CD4-positive, alpha-beta T cell treated with Interleukin-15 for 4 hours (primary cell): ENCODE measurements at places on chromosomes 16 and 17.
A peak's percentile ranks its signal among the peaks of the same experiment; 100 is the strongest.

DNA sequence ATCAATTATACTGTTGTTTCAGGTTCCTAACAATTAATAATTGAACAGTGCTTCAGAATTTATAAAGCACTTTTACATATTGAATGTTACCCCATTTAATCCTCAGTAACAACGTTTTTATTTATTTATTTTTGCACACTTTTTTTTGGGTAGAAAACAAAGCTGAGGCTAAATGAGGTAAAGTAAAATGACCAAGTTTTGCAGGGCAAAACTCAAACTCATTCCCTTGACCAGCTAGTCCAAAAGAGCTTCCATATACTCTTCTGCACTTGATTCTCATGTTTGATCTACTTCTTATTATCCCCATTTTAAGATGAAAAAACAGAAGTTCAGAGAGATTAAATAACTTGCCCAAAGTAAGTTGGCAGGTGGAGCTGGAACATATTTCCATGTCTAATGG lies 81.1 kb upstream of the NACA2 start:
- DNase-seq: no peak

GRCh38 chr17:77999413-78000173 lies 41.1 kb downstream of the TNRC6C start:
- peak; percentile 3 for DNase-seq

DNA sequence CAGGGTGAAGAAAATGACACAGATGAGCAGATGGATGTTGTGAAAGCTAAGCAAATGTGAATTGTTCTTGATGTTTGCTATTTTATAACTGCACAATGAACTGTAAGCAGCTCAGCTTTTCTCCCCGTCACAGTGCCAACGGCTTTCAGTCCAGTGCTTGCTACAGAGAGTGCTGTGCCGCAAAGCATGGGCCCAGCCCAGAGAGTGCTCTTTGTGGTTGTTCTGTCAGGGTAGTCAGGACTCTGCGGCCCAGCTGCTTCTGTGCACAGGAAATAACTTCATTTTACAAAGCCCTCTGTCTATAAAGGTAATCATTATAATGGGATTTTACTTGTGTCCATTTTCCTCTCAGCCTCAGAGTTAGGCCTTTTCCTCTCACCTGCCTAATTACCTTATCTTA lies 39.1 kb downstream of the CDRT15 start:
- peak; percentile 45 for DNase-seq

DNA sequence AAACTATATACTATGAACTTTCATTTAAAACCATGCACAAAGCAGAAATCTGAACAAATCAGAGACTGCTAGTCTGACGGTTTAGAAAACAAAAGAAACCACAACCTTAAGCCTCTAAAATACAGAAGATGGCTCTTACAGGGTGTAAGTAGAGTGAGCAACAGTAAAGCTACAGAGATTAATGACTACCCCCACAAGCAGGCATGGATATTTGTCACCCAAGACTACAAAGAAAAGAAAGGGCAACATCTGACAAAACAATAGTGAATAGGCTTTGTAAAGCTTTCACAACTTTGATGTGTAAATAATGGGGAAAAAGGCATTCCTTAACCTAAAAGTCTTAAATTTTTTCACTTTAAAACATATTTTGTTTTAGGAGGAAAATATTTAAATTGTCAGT lies 75.0 kb downstream of the SPAG9 start:
- DNase-seq: no peak

DNA sequence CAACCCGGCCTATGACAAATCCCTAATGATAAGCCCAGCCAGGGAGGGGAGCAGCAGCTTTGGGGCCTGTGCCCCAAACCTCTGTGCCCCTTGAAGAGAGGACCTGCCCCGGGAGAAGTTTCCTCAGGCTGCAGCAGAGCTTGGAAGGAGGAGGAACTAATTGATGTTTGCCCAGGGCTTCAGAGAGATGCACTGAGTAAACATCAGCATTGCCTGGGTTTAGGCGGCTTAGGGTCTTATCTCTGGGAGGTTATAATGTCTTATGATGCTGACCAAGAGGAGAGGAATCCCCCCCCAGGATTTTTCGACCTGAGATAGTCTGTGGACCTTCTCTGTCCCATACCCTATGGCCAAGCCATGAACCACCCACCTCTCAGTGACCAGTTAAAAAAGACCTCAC lies 148.7 kb upstream of the SDK2 start:
- DNase-seq: no peak

DNA sequence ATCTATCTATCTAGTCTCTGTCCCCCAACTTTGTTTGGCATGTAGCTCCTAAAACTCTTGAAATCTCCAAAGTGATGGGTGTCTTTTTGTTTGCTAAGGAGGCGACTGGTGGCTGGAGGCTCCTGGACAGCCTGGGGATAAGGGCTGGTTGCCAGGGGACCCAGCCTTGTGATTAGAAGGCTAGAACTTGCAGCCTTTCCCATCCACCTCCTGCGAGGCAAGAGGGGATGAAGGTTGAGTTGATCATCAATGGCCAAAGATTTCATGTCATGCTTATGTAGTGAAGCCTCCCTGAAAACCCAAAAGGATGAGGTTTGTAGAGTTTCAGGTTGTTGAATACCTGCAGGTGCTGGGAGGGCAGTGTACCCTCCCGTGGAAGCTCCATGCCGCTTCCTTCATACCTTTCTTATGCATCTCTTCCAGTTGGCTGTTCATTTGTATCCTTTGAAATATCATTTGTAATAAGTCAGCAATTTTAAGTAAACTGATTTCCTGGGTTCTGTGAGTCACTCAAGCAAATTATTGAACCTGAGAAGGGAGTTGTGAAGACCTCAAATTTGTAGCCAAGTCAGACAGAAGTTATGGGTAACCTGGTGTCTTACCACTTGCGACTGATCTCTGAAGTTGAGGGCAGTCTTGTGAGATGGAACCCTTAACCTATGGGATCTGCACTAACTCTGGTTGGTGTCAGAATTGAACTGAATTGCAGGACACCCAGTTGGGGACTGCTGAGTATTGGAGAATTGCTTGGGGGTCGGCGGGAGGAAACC lies 202.4 kb downstream of the SEC14L1 start:
- peak; percentile 36 for DNase-seq

DNA sequence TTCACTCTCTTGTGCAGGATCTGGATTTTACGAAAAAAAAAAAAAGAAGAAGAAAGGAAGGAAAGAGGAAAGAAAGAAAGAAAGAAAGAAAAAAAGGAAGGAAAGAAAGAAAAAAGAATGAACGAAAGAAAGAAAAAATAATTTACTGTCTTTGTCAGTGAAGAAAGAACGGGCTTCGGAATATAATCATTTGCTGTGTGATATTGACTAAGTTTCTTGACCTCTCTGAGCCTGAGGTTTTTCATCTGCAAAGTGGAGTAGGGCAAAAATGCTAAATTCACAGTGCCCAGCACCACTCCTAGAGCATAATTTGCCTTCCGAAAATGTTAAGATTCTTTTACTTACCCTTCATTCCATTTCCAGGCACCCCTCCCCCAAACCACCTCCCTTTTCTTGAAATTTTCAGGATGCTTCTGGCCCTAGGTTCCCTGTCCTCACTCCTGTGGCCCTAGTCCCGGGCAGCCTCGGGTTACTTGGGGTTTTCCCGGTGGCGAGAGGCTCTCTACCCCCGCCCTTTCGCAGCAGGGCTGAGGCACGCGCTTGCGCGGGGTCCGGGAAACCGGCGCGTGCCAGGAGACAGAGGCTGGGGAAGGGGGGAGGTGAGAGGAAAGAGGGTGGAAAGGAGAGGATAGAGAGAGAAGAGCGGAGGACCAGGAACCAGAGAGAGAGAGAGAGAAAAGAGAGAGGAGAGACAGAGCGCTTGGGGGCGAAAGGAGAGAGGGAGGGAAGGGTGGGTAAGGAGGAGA lies at the start of gene CNTNAP1:
Gene CNTNAP1, plus strand, starts transcription at position 556 of the 746 bp plus-strand sequence. CDS start 299 bp downstream, outside the sequence.
- no peak for DNase-seq

GRCh38 chr16:10741844-10742243 lies 1.8 kb upstream of the NUBP1 start:
- DNase-seq: no peak

DNA sequence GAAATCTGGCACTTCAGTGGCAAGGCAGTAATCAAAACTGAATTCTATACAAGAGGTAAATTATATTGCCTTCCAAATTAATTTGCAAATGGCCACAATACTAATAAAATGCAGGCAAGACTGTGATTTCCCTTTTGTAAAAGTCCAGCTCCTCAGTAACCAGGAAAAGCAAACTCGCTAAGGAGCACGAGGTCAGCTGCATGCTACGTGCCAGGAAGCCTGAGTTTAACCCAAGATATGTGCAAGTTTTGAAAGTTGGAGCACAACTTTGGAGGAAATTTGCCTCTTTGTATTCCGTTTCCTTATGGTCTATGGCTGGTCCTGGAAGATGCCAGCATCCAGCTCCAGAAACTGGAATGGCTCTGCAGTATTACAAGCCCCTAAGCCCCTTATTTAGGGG lies 226.8 kb upstream of the DYNLRB2 start:
- no peak for DNase-seq
